ENCODE measurements at places on chromosomes 2 and 18. TPM values are rescaled to one million over a fixed set of nuclear protein-coding genes. Genes with fewer than 3 reads are reported as not detected.

GRCh38 chr18:46642561-46642960 is 14.5 kb downstream of the LOXHD1 start:
- no peaks in the 10 kb centered on the region for H3K4me1 ChIP-seq
- no peak overlapping the region for H3K27ac ChIP-seq
- no peaks in the 10 kb centered on the region for H3K27me3 ChIP-seq

GRCh38 chr2:158649846-158650245 is 145.3 kb upstream of the DAPL1 start:
- no peak overlapping the region for H3K4me3 ChIP-seq
- no peaks in the 10 kb centered on the region for H3K4me1 ChIP-seq
- no peak for DNase-seq
- H3K27me3 ChIP-seq: no peaks in the 10 kb centered on the region
- H3K27ac ChIP-seq: no peak overlapping the region

DNA sequence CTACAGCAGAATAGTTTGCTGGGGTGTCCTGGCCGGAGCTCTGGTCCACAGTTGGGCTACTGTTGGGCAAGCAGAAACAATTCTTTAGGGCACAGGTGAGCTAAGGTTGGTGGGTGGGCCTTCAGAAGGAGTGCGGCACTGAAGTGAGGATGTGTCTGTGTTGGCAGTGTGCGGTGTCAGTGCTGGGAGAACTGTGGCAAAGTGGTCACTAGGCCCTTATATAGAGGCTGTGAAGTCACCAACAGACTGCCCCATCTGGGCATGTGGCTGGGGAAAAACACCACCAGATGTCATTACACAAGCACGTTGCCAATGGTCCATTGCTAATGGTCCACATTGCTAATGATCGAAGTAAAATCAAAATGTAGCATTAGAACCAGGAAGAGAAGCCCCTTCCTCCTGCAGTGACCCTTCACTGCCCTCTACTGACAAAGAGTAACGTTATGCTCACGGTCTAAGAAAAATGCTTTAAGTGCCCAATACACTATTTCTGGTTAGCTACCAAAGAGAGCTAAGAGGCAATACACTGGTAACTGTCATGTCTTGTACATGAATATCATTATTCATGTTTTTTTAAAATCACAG is 21.3 kb downstream of the SCN1A start:
- H3K27ac ChIP-seq: no peak overlapping the region
- no peaks in the 10 kb centered on the region for H3K36me3 ChIP-seq
- H3K27me3 ChIP-seq: no peaks in the 10 kb centered on the region
- H3K4me3 ChIP-seq: no peak overlapping the region
- H3K4me1 ChIP-seq: peaks cover 1% of the 10 kb centered on the region

GRCh38 chr2:55111570-55112228 is 61.4 kb upstream of the RTN4 start:
- H3K4me3 ChIP-seq: no peak overlapping the region
- H3K27ac ChIP-seq: no peak overlapping the region
- no peaks in the 10 kb centered on the region for H3K36me3 ChIP-seq
- no peaks in the 10 kb centered on the region for H3K27me3 ChIP-seq
- DNase-seq: no peak

DNA sequence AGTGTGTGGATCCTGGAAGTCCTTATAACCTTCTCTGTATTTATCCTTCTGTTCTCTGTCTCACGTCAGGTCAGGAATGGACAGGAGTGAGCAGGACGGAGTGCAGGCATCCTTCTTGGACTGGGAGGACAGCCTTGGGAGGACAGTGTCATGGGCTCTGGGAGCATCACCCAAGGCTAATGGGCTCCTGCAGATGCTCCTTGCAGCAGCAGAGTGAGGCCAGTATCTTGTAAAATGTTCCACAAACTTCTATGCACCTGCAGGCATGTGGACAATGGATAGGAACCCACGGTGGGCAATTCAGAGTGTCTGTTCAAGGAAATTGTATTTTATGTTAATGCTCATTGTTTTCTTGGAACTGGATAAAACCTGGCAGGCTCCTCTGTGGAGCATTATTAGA is 176.2 kb downstream of the RNF144A start:
- H3K36me3 ChIP-seq: no peaks in the 10 kb centered on the region
- H3K27ac ChIP-seq: no peak overlapping the region
- DNase-seq: no peak
- no peaks in the 10 kb centered on the region for H3K27me3 ChIP-seq
- no peak overlapping the region for H3K4me3 ChIP-seq
- peaks cover 10% of the 10 kb centered on the region for H3K4me1 ChIP-seq

GRCh38 chr2:75574106-75574505 is 13.4 kb upstream of the EVA1A start:
- H3K27ac ChIP-seq: no peak overlapping the region
- no peak overlapping the region for H3K4me3 ChIP-seq
- H3K36me3 ChIP-seq: no peaks in the 10 kb centered on the region
- DNase-seq: no peak

DNA sequence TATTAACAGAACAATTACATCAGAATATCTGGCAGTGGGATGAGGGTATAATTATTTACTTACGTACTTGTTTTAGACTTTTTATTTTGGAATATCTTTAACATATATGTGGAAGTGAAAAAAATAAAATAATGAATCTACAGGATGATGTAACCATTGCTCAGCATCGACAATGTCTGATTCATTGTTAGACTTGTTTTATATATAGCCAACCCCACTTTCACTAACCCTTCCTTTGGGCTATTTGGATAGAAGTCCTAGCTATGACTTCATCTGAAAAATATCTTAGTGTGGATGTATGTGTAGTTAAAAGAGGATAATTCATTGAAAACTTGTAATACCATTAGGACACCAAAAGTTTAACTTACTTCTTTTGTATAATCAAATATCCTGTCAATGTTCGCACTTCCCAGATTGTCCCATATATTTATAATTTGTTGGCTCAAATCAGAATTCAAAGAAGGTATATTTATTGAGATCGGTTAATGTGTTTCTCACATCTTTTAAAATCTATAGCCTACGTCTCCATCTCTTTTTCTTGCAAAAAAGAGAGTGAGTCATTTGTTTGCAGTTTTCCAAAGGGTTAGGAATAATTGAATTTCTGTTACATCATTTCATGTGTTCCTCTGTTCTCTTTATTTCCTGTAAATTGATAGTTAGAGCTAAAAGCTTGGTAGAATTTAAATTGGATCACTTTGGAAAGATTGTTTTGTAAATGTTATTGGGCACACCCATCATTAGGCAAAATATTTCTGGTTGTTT is 506.1 kb upstream of the FAM98A start:
- H3K27me3 ChIP-seq: no peaks in the 10 kb centered on the region
- H3K36me3 ChIP-seq: no peaks in the 10 kb centered on the region
- no peak overlapping the region for H3K27ac ChIP-seq
- H3K4me3 ChIP-seq: no peak overlapping the region
- no peak for DNase-seq

DNA sequence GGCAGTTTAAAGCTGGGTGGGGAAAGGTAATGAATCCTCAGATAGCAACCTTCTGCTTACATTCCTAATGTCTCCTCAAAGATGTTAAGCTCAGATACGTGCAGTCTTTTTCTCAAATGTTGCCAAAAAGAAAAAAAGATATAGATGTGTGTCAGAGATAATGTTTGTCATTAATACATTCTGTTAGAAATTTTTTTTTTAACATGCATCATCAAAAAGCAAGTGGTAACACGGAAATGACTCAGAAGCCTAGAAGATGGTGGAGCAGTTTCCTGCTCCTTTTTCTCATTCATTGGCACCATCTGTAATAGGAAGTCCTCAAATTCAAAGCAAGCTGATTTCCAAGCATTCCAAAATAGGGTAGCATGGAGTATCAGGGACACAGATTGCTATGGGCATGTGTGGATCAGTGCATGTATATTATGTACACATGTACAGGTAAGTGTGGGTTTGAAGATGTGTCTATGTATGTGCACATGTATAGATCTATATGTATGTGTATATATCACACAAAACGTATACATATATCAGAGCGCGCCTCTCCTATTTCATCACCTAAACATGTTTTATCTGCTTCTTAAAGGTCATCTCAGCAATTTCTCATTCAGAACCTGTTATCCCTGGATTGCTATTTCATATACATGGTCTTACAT is 79.9 kb upstream of the ITGB6 start:
- no peaks in the 10 kb centered on the region for H3K27me3 ChIP-seq
- H3K27ac ChIP-seq: peak overlapping the region; percentile 91
- peaks cover 6% of the 10 kb centered on the region for H3K36me3 ChIP-seq

- peak overlapping the region; percentile 48 for H3K4me3 ChIP-seq
- DNase-seq: no peak
- no peaks in the 10 kb centered on the region for H3K36me3 ChIP-seq
- peaks cover 42% of the 10 kb centered on the region for H3K27me3 ChIP-seq
- H3K4me1 ChIP-seq: no peaks in the 10 kb centered on the region
- no peak overlapping the region for H3K27ac ChIP-seq
Observed at GRCh38 chr2:38960609-38961320, 71.1 kb downstream of the ARHGEF33 start.

- H3K36me3 ChIP-seq: peaks cover 6% of the 10 kb centered on the region
- peak overlapping the region; percentile 58 for H3K27ac ChIP-seq
- H3K27me3 ChIP-seq: no peaks in the 10 kb centered on the region
Observed at GRCh38 chr2:36858551-36859365, 107.6 kb downstream of the STRN start.

The SAG gene
- total RNA-seq: 0.02 TPM

The ADAM23 gene
- 3.0 TPM for total RNA-seq
